ENCODE measurements at places on chromosomes 4 and X. TPM values are rescaled to one million over a fixed set of nuclear protein-coding genes. Genes with fewer than 3 reads are reported as not detected.
A peak's percentile ranks its signal among the peaks of the same experiment; 100 is the strongest.

Gene RRH
- not detected for total RNA-seq

- peaks cover 2% of the 10 kb centered on the region for H3K36me3 ChIP-seq
- no peak overlapping the region for H3K4me3 ChIP-seq
- no peak for DNase-seq
- H3K27ac ChIP-seq, result no peak overlapping the region
- peaks cover 94% of the 10 kb centered on the region for H3K27me3 ChIP-seq
- H3K4me1 ChIP-seq, result peaks cover 10% of the 10 kb centered on the region
Observed at GRCh38 chr4:27088491-27088890, 227.8 kb downstream of the STIM2 start.

Gene FAM47A
- not detected for total RNA-seq

DNA sequence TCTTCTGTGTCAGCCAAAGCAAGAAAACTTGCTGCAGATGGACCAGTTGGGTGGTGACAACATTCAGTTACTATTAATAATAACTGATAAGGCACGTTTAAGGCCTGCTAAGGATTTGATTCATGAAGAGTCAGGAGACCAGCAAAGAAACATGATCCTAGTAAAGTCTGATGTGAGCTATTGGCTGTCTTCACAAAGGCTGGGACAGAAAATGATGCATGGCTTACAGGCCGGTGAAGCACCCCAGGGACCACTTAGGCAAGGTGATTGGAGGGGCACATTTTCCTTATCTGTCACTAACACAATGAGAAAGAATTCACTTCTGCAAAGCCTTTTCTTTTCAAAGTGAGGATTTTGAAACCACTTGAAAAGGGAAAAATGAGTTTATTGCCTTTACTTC lies 65.4 kb upstream of the TRPC3 start:
- peaks cover 2% of the 10 kb centered on the region for H3K36me3 ChIP-seq
- H3K27me3 ChIP-seq, result peaks cover 38% of the 10 kb centered on the region
- no peaks in the 10 kb centered on the region for H3K4me1 ChIP-seq
- DNase-seq, result no peak
- H3K4me3 ChIP-seq, result no peak overlapping the region

GRCh38 chr4:79201971-79202370 lies 123.9 kb downstream of the NAA11 start:
- H3K4me3 ChIP-seq, result no peak overlapping the region
- no peak overlapping the region for H3K27ac ChIP-seq
- DNase-seq, result no peak
- H3K27me3 ChIP-seq, result no peaks in the 10 kb centered on the region

Gene NWD2
- total RNA-seq, result not detected

GRCh38 chr4:138062929-138063328 lies 179.2 kb downstream of the SLC7A11 start:
- H3K36me3 ChIP-seq, result no peaks in the 10 kb centered on the region
- H3K4me1 ChIP-seq, result no peaks in the 10 kb centered on the region

- H3K4me3 ChIP-seq, result no peak overlapping the region
- no peak overlapping the region for H3K27ac ChIP-seq
- no peak for DNase-seq
- no peaks in the 10 kb centered on the region for H3K27me3 ChIP-seq
- no peaks in the 10 kb centered on the region for H3K4me1 ChIP-seq
Observed at GRCh38 chrX:99761731-99762130, 648.3 kb downstream of the PCDH19 start.

GRCh38 chr4:112063260-112063659 lies 82.0 kb upstream of the FAM241A start:
- peaks cover 2% of the 10 kb centered on the region for H3K36me3 ChIP-seq
- H3K4me3 ChIP-seq, result no peak overlapping the region
- DNase-seq, result no peak

- H3K4me3 ChIP-seq, result peak overlapping the region; percentile 57
- H3K27ac ChIP-seq, result peak overlapping the region; percentile 9
- no peaks in the 10 kb centered on the region for H3K27me3 ChIP-seq
- H3K36me3 ChIP-seq, result peaks cover 2% of the 10 kb centered on the region
Observed at GRCh38 chr4:184384056-184384809, 90.1 kb downstream of the IRF2 start.

DNA sequence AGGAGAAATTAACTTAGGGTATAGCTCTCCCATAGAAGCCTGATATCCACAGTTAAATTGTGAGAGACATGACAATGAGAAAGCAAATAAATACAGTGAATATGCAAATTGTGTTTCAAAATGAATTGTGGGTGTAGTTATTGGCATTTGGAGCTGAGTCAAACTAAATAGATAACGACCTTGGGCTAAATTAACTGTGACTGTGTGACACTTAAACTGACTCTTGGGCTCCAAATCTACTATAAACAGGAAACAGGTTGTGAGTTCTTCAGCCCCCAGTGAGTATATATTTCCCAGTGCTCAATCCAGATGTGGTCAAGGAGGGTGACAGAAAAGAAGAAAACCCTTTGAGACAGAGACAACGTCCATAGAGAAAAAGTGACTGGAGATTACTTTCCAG lies 11.3 kb upstream of the MAGEA10 start:
- no peak for DNase-seq
- peaks cover 2% of the 10 kb centered on the region for H3K36me3 ChIP-seq
- H3K27ac ChIP-seq, result no peak overlapping the region
- H3K4me3 ChIP-seq, result no peak overlapping the region

Gene CT55
- not detected for total RNA-seq

DNA sequence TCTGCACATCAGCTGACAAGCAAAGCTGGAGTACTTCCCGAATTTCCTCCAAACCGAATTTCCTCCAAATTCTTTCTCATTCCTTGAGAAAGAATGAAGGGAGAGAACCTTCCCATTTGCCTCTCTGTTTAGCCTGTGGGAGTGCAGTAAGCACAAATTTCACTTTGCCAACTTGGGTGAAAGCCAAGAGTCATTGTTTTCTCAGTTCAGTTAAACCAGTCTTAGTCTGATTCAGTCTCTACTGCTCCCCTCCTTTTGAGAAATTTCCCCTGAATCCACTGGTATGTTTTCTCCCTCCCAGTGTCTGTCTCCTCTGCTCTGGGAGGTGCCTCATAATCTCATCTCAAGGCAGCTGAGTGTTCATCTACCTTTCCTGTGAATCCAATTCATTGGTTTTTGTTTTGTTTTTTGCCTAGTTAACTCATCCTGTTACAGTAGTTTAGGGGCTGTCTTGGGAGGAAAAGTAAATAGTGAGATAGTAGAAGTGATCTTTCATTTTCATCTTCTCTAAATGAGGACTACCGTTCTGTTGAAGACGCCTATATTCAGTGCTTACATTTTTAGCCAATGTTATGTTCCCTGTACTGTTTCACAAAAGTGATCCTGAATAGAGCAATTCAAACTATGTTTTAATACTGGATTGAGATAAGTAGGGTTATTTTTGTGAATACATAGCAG lies 49.0 kb downstream of the SYTL5 start:
- no peak overlapping the region for H3K27ac ChIP-seq
- DNase-seq, result no peak
- H3K36me3 ChIP-seq, result no peaks in the 10 kb centered on the region
- no peak overlapping the region for H3K4me3 ChIP-seq

GRCh38 chrX:48794911-48795515 lies 6.9 kb upstream of the HDAC6 start:
- H3K4me3 ChIP-seq, result no peak overlapping the region
- peaks cover 3% of the 10 kb centered on the region for H3K4me1 ChIP-seq
- H3K36me3 ChIP-seq, result no peaks in the 10 kb centered on the region
- no peaks in the 10 kb centered on the region for H3K27me3 ChIP-seq
- DNase-seq, result no peak
- no peak overlapping the region for H3K27ac ChIP-seq

Gene TAPT1
- total RNA-seq, result 83.6 TPM

Gene NR3C2
- 41.0 TPM for total RNA-seq

DNA sequence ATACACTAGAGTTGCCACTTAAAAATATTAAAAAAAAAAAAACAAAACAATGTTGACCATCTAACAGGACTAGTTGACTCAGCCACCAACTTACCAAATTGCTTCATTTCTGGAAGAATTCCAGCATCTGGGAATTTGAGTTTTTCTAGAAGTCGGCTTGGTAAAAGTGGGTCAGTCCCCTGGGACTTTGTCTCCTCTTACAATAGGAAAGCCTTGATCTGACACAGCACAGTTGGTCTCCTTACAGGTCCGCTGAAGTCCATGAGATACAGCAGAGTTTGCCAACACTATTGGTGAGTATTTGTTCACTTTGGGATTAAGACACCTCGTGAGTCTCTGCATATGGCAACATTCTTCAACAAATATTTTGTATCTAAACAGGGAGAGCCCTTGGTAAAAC lies 18.2 kb upstream of the DDIT4L start:
- no peaks in the 10 kb centered on the region for H3K36me3 ChIP-seq
- H3K27ac ChIP-seq, result no peak overlapping the region
- H3K4me1 ChIP-seq, result no peaks in the 10 kb centered on the region
- no peak for DNase-seq

GRCh38 chr4:105626846-105627245 lies 74.4 kb downstream of the ARHGEF38 start:
- no peaks in the 10 kb centered on the region for H3K36me3 ChIP-seq
- H3K4me1 ChIP-seq, result no peaks in the 10 kb centered on the region
- no peak overlapping the region for H3K4me3 ChIP-seq
- no peak overlapping the region for H3K27ac ChIP-seq
- peaks cover 23% of the 10 kb centered on the region for H3K27me3 ChIP-seq

- no peaks in the 10 kb centered on the region for H3K36me3 ChIP-seq
- H3K4me1 ChIP-seq, result no peaks in the 10 kb centered on the region
- DNase-seq, result no peak
- peaks cover 15% of the 10 kb centered on the region for H3K27me3 ChIP-seq
- no peak overlapping the region for H3K4me3 ChIP-seq
Observed at GRCh38 chrX:16278927-16279326, 111.6 kb downstream of the MAGEB17 start.

GRCh38 chrX:134542485-134542884 lies 82.5 kb downstream of the HPRT1 start:
- no peak overlapping the region for H3K27ac ChIP-seq
- DNase-seq, result no peak

GRCh38 chr4:4568806-4569427 lies 27.1 kb upstream of the STX18 start:
- no peaks in the 10 kb centered on the region for H3K27me3 ChIP-seq
- H3K4me3 ChIP-seq, result no peak overlapping the region
- no peak overlapping the region for H3K27ac ChIP-seq
- H3K4me1 ChIP-seq, result no peaks in the 10 kb centered on the region
- H3K36me3 ChIP-seq, result peaks cover 5% of the 10 kb centered on the region

GRCh38 chr4:180057299-180057721 lies 2185.9 kb upstream of the TENM3 start:
- H3K27me3 ChIP-seq, result peaks cover 27% of the 10 kb centered on the region
- H3K36me3 ChIP-seq, result no peaks in the 10 kb centered on the region
- no peak overlapping the region for H3K27ac ChIP-seq
- no peak overlapping the region for H3K4me3 ChIP-seq
- H3K4me1 ChIP-seq, result peaks cover 3% of the 10 kb centered on the region
- DNase-seq, result no peak

Gene MAP3K15
- not detected for total RNA-seq

GRCh38 chrX:105744291-105744690 lies 78.0 kb upstream of the NRK start:
- H3K27me3 ChIP-seq, result no peaks in the 10 kb centered on the region
- no peak overlapping the region for H3K4me3 ChIP-seq
- no peak for DNase-seq
- no peaks in the 10 kb centered on the region for H3K36me3 ChIP-seq
- H3K4me1 ChIP-seq, result no peaks in the 10 kb centered on the region

GRCh38 chr4:180532691-180533090 lies 1710.5 kb upstream of the TENM3 start:
- no peak overlapping the region for H3K27ac ChIP-seq
- no peaks in the 10 kb centered on the region for H3K27me3 ChIP-seq
- no peaks in the 10 kb centered on the region for H3K4me1 ChIP-seq
- no peaks in the 10 kb centered on the region for H3K36me3 ChIP-seq

DNA sequence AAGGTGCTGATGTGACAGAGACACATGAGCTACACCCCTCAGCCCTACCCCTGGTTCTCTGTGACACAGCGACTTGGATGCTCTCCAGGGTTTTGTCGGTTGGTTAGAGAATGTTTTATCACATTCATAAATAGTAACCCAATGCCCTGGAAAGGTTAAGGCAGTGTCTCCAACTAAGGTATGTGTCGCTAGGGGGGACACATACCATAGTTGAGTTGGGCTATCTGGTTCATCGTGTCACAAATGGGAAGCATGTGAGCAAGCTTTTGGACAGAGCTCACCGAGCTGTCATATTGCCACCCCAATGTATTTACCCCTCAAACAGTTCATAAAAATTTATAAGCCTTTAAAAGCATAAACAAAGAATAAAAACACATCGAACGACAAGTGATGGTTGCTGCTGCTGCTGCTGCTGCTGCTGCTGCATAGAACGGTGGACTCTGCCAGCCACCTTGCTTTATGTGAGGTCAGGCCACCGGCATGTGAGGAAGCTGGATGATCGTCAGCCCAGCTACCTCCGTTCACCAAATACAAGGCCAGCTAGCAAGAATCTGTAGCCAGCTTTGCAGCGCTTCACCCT lies 55.9 kb downstream of the STOX2 start:
- no peak for DNase-seq
- H3K36me3 ChIP-seq, result no peaks in the 10 kb centered on the region
- peaks cover 32% of the 10 kb centered on the region for H3K27me3 ChIP-seq
- no peak overlapping the region for H3K4me3 ChIP-seq
- H3K4me1 ChIP-seq, result no peaks in the 10 kb centered on the region
- no peak overlapping the region for H3K27ac ChIP-seq

DNA sequence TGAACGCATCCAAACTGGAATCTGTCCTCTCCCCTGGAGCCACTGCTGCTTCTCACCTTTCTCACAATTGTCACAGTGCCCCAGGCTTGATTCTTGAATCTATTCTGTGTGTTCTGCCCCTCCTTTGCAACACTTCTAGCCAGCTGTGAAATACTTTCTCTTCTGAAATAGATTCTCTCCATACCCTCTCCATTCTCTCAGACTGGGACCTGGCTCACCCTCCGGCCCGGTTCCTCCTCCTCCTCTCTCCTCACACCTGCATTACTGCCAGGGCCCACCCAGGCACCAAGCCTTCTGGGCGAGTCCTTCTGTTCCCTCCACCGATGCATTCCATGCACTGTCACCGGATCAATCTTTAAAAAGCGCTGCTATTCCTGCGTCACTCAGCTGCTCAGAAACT lies 336.1 kb downstream of the UNC5C start:
- peaks cover 2% of the 10 kb centered on the region for H3K4me1 ChIP-seq
- H3K27me3 ChIP-seq, result peaks cover 18% of the 10 kb centered on the region
- DNase-seq, result no peak
- H3K36me3 ChIP-seq, result no peaks in the 10 kb centered on the region

- peak overlapping the region; percentile 22 for H3K4me3 ChIP-seq
- DNase-seq, result no peak
- peaks cover 5% of the 10 kb centered on the region for H3K36me3 ChIP-seq
- no peaks in the 10 kb centered on the region for H3K4me1 ChIP-seq
- peaks cover 33% of the 10 kb centered on the region for H3K27me3 ChIP-seq
Observed at GRCh38 chr4:176001151-176002006, 64.3 kb upstream of the WDR17 start.
